ENCODE measurements at places on chromosomes 3 and 15.

DNA sequence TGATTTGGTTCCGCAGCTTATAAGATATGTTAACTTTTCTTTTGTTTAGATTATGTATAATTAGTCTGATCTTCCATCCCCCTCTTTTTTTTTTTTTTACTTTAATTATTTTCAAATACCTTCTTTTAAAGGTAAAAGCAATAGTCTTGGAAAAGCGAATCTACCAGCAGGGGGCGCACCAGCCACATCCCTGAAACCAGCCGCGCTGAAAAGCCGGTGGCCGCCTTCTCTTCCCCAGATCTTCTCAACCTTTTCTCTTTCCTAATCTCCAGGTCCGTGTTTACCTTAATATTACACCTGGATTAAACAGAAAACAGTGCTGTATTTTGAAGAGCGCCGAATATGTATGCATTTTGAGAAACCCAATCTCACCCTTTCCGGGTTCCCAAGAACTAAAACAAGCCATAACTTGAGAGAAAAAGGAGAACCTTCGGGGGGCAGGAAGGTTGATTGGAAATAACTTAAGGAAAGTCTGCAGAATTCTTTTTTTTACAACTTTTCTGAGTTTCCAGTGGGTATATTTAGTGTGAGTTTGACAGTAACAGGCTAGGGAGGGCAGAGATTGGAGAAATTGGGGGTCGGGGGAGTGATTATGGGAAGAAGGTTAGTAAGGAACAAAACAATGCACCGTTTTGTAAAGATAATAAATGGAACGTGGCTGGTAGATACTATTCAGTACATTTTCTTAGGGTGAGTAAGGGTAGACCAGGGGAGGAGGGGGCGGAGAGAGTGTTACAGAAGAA is 2.0 kb upstream of the SOX2 start:
- peak; percentile 89 for DNase-seq

GRCh38 chr3:78605178-78605577 is 1162.6 kb downstream of the ROBO1 start:
- DNase-seq = no peak

DNA sequence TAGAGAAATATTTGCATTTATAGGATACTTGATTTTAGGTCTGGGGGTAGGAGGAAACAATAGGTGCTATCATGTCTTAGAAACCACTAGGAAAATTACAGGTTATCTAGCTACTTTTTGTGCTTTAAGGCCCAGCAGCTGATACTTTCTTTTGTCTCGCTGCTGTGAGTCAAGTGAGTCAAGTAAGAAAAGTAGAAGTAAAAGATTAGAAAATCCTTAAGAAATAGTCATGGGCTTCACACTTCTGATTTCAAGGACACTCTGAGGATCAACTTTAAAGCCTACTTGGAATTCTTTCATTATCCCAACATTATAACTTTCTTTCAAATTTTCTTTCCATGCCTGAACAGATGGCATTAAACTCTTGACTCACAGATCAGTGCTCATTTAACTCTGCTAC is 95.2 kb upstream of the RBMS3 start:
- DNase-seq = no peak

DNA sequence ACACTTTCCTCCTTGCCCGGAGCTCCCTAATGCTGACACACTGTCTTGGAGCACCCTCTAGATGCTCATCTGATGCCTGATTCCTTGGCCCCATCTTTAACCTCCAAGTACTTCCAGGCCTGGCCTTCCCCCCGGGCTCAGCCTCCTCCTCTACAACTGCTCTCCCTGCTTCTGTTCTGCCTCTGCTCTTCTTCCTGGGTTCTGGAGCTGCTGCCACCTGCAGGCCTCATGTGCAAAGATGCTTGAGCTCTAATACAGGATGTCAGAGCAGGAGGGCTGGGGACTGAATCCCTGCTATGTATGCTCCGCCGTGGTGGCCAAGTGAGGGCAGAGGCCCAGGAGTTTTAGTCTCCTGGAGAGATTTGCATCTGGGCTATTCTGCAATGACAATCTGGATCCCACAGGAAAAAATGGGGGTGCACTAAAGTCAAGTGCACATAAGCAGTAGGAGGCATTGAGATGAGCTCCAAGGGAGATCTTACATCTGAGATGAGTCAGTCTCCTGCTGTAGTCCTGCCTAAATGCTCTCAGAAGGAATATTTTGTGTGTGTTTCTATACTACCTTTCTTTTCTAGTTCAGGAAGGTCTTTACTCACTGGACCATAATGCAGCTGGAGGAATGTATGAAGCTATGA is 296.3 kb downstream of the UACA start:
- DNase-seq = peak; percentile 70

GRCh38 chr15:76057332-76058000 is 2.3 kb upstream of the TMEM266 start:
- DNase-seq = peak; percentile 79

- no peak for DNase-seq
Observed at GRCh38 chr3:58801541-58801940, 135.0 kb upstream of the FAM3D start.

- no peak for DNase-seq
Observed at GRCh38 chr15:73048624-73049295, 3.5 kb upstream of the NEO1 start.

DNA sequence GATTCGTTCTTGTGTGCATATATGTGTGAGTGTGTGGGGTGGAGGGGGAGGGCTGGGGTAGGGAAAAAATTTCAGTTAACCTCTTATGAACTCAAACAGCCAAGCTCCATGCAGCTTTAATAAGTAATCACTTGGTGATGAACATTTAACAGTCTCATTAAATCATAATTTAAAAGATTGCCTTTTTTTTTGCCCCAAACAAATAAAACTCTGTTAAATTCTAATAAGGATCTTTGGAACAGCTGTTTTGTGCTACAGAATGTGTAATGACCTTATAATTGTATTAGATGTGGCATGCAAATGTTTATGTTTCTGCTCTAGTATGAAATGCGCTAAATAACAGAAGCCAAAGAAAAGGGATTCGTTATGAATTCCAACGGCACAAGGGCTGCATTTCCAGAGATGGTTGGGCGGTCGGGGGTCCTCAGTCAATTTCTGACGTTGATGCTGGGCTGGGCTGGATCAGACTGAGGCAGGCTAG is 80.0 kb upstream of the RORA start:
- no peak for DNase-seq

Data from GM23338 (cell line).